ENCODE measurements at places on chromosomes 1 and 21.
A peak's percentile ranks its signal among the peaks of the same experiment; 100 is the strongest.

DNA sequence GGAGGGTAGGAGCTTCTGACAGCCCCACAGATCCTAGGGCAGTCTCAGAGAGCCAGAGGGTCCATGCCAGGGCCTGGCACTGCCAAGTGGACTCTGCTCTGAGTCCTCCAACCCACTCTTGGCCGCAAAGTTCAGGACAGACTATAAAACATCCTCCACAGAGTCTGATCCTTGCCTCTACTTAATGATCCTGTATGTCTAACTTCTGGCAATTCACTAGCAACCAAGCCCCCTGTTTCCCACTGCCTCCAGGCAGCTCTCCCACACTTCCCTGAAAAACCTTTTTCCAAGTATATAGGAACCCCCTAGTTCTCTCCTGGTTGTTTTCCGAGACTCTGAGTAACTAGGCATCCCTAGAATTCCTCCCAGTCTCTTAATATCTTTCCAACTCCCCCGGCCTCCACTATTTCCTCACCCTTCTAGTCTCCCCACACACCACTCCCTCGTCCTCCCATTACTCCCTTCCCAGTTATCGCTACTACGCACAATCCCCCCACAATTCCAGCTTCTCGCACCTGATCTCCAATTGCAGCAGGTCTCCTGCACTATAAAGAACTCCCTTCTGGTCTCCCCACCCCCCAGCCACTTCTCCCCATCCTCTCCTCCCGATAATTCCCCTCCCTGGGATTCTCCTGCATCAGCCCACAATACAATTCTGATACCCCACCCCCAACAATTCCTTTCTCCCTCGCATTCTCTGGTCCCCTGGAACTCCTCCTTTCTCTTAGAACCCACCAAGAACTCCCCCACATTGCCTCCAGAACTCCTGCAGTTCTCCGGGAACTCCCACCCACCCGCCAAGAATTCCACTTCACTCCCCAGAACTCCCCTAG lies 574 bp downstream of the IGSF9 start:
- DNase-seq = no peak

GRCh38 chr1:20143734-20144565 lies 4.8 kb downstream of the PLA2G2F start:
- DNase-seq = no peak

GRCh38 chr1:168202941-168203654 lies 22.7 kb upstream of the SFT2D2 start:
- DNase-seq = no peak

GRCh38 chr1:77036560-77036959 lies 169.3 kb downstream of the ST6GALNAC5 start:
- DNase-seq = no peak

GRCh38 chr1:16068356-16069270 lies 4.8 kb downstream of the FAM131C start:
- DNase-seq = peak; percentile 45

- DNase-seq = no peak
Observed at GRCh38 chr21:42632771-42633690, 20.4 kb upstream of the PDE9A start.

GRCh38 chr1:181101581-181102226 lies 13.2 kb downstream of the IER5 start:
- no peak for DNase-seq

All from midbrain (tissue), 1 donor.